ENCODE measurements at places on chromosomes 1 and 21. TPM values are rescaled to one million over a fixed set of nuclear protein-coding genes. Genes with fewer than 3 reads are reported as not detected.

The ARHGEF19 gene
- 2.3 TPM for total RNA-seq

The PDZK1 gene
- 0.33 TPM for total RNA-seq

The LCE2B gene
- not detected for total RNA-seq

The SPOCD1 gene
- 53.6 TPM for total RNA-seq

The RGS1 gene
- not detected for total RNA-seq

The GPR25 gene
- not detected for total RNA-seq

The FAM78B gene
- 0.57 TPM for total RNA-seq

The SH2D2A gene
- total RNA-seq: 0.33 TPM

The EDN2 gene
- not detected for total RNA-seq

The KCNA3 gene
- not detected for total RNA-seq

The DDR2 gene
- 16.7 TPM for total RNA-seq

The VASH2 gene
- total RNA-seq: under 0.01 TPM

The CSF1 gene
- total RNA-seq: 21.0 TPM

The PRDM16 gene
- not detected for total RNA-seq

The LRP8 gene
- total RNA-seq: 45.5 TPM

The NR1I3 gene
- not detected for total RNA-seq

The CR2 gene
- total RNA-seq: not detected

The CRYAA gene
- not detected for total RNA-seq

The CFAP126 gene
- total RNA-seq: not detected

The GBP4 gene
- 2.0 TPM for total RNA-seq

The LCE1D gene
- total RNA-seq: not detected

The ERG gene
- 170 TPM for total RNA-seq

The TMCO2 gene
- not detected for total RNA-seq

The TDRD5 gene
- total RNA-seq: not detected

The HMCN1 gene
- 3.6 TPM for total RNA-seq

The CBR1 gene
- total RNA-seq: 32.2 TPM

The GNAT2 gene
- not detected for total RNA-seq

The LCE1A gene
- total RNA-seq: not detected

The CORT gene
- total RNA-seq: 0.29 TPM

The SPRR1A gene
- total RNA-seq: not detected

The BATF3 gene
- 1.2 TPM for total RNA-seq

The MAST2 gene
- total RNA-seq: 27.4 TPM

The TCHH gene
- total RNA-seq: not detected

The LY9 gene
- not detected for total RNA-seq

The CBR3 gene
- total RNA-seq: 10.9 TPM

The SMIM11 gene
- total RNA-seq: 8.8 TPM

The NOTCH2NLA gene
- 14.4 TPM for total RNA-seq

The CITED4 gene
- 3.2 TPM for total RNA-seq

The KCNH1 gene
- 0.10 TPM for total RNA-seq

The TP73 gene
- total RNA-seq: not detected

The S100B gene
- not detected for total RNA-seq

Data from vein endothelial cell (primary cell).